Natural killer cell (primary cell): ENCODE measurements at places on chromosomes 12 and 14. TPM values are rescaled to one million over a fixed set of nuclear protein-coding genes. Genes with fewer than 3 reads are reported as not detected.

The ADSS1 gene
- total RNA-seq = 2.1 TPM

The NPAS3 gene
- not detected for total RNA-seq

GRCh38 chr12:26867080-26867479 is 34.1 kb upstream of the ITPR2 start:
- no peak for DNase-seq
- no peaks in the 10 kb centered on the region for H3K27me3 ChIP-seq
- no peak overlapping the region for H3K27ac ChIP-seq
- no peaks in the 10 kb centered on the region for H3K36me3 ChIP-seq

GRCh38 chr14:71481021-71481654 is 451.1 kb upstream of the RGS6 start:
- H3K4me1 ChIP-seq = no peaks in the 10 kb centered on the region
- H3K27ac ChIP-seq = no peak overlapping the region
- H3K36me3 ChIP-seq = no peaks in the 10 kb centered on the region
- no peak overlapping the region for H3K4me3 ChIP-seq

GRCh38 chr12:116697305-116697704 is 40.6 kb downstream of the SPRING1 start:
- H3K27ac ChIP-seq = no peak overlapping the region
- no peaks in the 10 kb centered on the region for H3K27me3 ChIP-seq
- H3K4me3 ChIP-seq = no peak overlapping the region
- H3K4me1 ChIP-seq = peaks cover 3% of the 10 kb centered on the region
- H3K36me3 ChIP-seq = no peaks in the 10 kb centered on the region
- DNase-seq = no peak

GRCh38 chr12:55743406-55744339 is 751 bp downstream of the GDF11 start:
- H3K4me1 ChIP-seq = peaks cover 25% of the 10 kb centered on the region
- H3K27me3 ChIP-seq = no peaks in the 10 kb centered on the region

GRCh38 chr14:71236487-71236886 is 329.2 kb downstream of the PCNX1 start:
- H3K4me3 ChIP-seq = no peak overlapping the region
- H3K36me3 ChIP-seq = no peaks in the 10 kb centered on the region
- no peaks in the 10 kb centered on the region for H3K27me3 ChIP-seq
- H3K27ac ChIP-seq = no peak overlapping the region
- DNase-seq = no peak
- H3K4me1 ChIP-seq = peaks cover 5% of the 10 kb centered on the region

- no peak for DNase-seq
- no peaks in the 10 kb centered on the region for H3K36me3 ChIP-seq
- peaks cover 16% of the 10 kb centered on the region for H3K27me3 ChIP-seq
- H3K27ac ChIP-seq = no peak overlapping the region
- no peak overlapping the region for H3K4me3 ChIP-seq
- H3K4me1 ChIP-seq = peaks cover 11% of the 10 kb centered on the region
These were observed 4.4 kb upstream of the B4GALNT1 start for GRCh38 chr12:57637364-57637763.

DNA sequence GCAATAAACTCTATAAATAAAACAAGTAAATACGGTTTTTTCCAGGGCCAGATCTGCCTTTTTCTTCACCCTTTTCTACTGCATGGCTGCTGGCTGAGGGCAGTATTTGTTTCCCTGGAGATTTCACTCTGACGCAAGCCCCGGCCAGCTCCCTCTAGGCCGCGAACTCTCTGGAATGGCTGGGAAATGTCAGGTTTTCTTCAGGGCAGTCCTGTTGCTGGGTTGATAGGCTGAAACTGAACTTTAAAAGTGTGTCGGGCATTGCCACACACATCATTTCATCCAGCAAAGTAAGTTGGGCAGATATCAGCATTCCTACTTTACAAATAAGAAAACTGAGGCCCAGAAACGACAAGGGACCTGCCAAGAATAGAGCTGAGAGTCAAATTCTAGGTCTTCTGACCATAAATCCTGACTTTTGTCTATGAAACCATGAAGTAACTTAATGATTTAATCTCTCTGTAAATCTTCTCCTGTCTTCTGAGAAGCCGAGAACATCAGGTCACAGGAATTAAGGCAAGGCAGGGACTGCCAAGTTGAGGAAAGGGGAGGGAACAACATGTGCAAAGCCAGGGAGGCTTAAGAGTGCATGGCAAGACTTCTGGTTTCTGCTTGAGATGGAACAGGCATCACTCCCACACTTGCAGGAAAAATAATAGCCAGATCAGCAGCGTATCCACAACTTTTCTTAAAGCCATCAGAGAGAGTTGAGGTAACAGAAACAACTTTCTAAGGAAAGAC is 205.0 kb upstream of the CCDC196 start:
- H3K36me3 ChIP-seq = no peaks in the 10 kb centered on the region
- H3K27ac ChIP-seq = no peak overlapping the region
- DNase-seq = no peak
- H3K4me3 ChIP-seq = no peak overlapping the region
- no peaks in the 10 kb centered on the region for H3K4me1 ChIP-seq

GRCh38 chr12:19457561-19457960 is 18.3 kb downstream of the AEBP2 start:
- no peak overlapping the region for H3K4me3 ChIP-seq
- peaks cover 11% of the 10 kb centered on the region for H3K4me1 ChIP-seq
- H3K36me3 ChIP-seq = peaks cover 2% of the 10 kb centered on the region
- no peaks in the 10 kb centered on the region for H3K27me3 ChIP-seq
- no peak overlapping the region for H3K27ac ChIP-seq

DNA sequence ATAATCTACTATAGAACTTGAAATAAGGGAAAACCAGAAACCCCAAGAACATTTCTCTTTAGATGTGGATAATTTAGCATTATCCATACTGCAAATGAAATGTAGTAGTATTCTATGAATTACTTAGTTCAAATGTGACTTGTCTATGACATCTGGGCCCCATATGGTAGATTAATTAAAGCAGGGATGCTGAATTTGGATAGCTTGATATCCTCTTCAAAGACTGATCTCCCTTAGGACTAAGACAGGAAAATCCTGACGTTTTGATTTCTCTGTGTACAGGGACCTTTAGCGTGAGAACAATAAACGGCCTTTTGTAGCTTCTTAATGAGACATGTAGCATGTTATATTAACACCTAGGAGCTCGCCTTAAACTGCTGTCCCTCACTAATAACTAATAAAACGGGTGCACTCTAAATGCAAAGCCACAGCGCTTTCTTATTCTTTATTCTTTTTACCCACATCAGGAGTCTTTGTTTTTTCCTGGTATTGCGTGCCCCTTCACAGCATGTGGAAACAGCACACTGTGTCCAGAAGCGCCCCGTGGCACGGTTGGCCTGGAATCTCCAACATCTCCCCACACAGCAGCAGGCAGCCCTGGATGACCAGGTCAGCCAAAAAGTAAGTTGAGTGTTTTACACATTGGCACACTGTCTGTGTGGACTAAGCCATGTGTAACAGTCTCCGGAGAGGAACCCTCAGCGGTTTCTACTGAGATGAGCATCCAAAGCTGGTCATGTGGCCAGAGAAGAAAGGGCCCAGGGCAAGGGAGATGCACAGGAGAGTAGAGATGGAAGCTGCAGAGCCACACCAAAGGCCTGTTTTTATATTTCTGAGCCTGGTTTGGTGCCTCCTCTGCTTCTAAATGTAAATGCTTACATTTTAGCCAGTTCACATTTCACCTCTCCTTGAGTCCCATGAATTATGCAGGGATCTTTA is 93.1 kb downstream of the SRGAP1 start:
- H3K4me3 ChIP-seq = no peak overlapping the region
- H3K36me3 ChIP-seq = no peaks in the 10 kb centered on the region
- no peak for DNase-seq
- H3K4me1 ChIP-seq = no peaks in the 10 kb centered on the region
- H3K27me3 ChIP-seq = no peaks in the 10 kb centered on the region
